ENCODE measurements at places on chromosomes 5 and 9.
A peak's percentile ranks its signal among the peaks of the same experiment; 100 is the strongest.

- DNase-seq: no peak
Measured at GRCh38 chr9:98248737-98249474, 6.5 kb downstream of the TBC1D2 start.

DNA sequence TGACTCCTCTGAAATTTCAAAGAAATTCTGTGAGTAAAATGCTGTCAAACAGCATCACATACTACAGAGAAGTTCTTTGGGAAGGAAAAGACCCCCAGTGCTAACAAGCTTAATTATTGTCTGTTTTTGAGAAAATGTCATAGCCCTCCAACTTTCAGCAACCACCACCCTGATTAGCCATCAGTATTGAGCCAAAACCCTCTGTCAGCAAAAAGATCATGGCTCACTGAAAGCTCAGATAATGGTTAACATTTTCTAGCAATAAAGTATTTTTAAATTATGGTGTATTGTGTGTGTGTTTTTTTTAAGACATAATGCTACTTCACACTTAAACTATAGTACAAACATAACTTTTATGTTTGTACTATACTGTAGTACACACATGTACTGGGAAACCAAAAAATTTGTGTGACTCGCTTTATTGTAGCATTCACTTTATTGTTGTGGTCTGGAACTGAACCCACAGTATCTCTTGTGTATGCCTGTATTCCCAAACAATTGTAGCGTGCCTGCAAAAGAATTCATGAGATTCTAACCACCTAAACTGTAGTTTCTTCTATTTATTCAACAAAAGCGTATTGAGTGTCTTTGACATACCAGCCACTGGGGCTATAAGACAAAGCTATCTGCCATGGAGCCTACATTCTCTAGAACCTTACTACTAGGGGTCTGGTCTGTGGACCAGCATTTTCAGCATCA is 31.6 kb downstream of the TLE4 start:
- DNase-seq: no peak

DNA sequence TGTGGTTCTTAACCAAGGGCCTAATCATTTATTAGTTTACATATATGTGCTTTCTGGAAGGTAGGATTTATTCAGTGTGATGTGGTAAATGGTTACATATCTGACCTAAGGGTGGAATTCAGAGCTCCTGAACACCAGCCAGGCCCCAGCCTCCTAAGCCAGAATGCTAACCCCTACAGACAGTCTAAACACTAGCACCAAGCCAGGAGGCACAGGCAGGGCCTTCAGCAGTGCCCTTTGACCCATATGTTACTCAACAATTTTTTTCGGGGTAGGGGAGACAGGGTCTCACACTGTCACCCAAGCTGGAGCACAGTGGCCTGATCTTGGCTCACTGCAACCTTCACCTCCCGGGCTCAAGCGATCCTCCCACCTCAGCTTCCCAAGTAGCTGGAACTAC is 40.3 kb downstream of the PRKACG start:
- no peak for DNase-seq

- DNase-seq: peak; percentile 84
Measured at GRCh38 chr9:33225319-33226147, 14.4 kb upstream of the SPINK4 start.

DNA sequence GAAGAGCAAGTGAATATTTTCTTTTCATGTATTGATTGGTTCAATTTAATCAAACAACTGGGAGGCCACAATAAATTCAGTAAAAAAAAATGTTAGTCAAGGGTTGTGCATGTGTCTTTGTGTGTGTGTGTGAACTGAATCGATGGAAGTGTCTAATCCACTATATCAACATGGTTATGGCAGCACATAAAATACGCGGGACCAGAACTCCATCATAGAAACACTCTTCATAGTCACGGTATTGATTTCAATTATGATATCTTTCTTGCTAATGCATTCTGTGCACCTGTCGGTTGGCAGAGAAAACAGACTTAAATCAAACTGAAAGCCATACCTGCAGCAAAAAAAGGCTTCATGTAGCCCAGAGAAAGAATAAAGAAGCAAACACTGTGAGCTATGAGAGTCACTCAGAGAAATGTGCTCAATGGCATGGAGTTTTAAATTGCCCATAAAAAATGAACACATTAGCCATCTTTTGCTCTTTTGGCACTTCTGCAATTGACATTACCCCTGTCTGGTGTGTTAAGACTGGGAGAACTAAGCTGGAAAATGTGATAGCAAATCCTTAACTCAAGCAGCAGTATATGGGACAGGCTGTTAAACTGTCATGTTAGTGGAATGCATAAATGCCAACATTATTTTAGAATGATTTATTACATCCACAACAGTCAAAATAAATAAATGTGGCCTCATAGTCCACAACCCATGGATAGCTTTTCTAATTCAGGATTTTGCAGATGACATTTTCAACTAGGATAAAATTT is 642.4 kb upstream of the C9orf72 start:
- no peak for DNase-seq

DNA sequence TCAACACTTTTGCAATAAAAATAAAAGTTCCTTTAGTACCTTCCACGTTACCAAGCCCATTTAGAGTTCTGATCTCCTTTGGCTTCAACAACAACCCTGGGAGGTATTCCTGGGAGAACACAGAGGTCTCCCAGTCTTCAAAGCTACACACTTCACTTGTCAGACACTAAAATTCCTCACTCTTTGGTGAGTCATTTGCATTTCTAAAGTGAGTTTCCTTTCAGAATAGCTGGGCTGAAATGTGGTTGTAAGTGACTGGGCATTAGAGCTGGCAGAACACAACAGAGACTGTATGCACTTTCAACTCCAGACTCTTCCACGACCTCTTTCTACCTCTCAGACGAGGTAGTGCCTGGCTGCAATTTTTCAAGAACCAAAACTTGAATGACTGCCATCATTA is 11.5 kb upstream of the F2RL1 start:
- DNase-seq: no peak

DNA sequence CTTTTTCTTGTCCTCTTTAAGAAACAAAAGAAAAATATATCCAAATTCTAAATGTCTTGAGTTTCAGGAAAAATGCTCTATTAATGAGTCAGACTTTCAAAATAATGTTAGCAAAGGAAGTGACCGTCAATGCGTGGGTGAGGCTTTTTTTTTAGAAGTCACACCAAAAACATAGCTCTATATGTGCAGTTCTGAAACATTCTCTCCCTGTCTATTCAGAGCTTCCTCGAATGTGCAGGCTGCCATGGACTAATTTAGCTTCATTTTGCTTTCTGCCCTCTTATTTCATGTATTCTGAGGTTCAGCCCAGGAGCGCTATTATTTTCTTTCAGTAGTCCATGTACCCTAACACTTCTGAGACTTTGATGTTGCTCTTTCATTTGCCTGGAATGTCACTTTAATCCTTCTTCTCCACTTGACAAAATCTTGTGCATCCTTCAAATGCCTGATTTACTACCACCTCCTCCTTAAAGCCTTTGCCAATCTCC is 72.5 kb upstream of the RASA1 start:
- DNase-seq: no peak

GRCh38 chr9:112784020-112784785 is 33.6 kb downstream of the SNX30 start:
- no peak for DNase-seq
